Liver (tissue), 10 donors: ENCODE measurements at places on chromosomes 1 and 21. TPM values are rescaled to one million over a fixed set of nuclear protein-coding genes. Genes with fewer than 3 reads are reported as not detected.

DNA sequence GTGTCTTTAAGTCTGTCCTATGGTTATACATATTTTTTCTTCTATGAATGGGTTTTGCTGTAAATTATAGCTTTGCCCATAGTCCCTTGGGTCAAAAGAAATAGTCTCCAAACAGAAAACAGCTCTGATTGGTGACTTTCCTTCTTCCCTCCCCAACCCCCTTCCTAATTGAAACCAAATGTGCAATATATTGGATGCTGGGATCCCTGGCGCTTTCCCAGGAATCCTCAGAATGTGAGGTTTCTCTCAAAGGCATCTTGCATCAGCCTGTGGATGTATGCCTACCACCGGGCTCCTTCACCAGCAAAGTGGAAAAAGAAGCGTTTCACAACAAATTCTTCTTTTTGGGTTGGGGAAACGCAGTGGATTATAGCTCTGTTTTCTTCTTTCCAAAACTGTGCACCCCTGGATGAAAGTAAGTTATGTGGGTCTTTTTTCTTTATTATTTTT is at the start of gene DDR2:
Gene DDR2 (plus strand): TSS at position 248 of the 450 bp plus-strand sequence. CDS start 86,600 bp downstream, outside the sequence.
- DNase-seq = no peak

DNA sequence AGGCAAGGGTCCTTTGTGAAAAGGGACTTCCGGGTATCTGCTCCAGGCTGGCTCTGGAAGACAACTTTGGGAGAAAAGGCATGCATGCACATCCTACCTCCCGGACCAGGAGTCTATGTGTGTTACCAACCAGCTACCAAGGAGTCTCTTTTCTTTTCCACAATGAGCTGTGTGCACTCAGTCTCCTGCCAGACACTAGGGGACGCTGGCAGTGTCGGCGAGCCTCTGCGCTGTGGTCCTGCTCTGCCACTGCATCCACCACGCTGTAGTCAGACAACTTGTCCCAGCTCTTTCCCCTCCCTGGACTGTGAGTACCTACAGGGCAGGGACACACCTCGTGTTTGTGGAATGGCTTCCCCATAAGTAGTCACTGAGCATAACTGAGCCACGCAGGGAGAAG is 5.1 kb upstream of the SSR2 start:
- peak; percentile 45 for DNase-seq

DNA sequence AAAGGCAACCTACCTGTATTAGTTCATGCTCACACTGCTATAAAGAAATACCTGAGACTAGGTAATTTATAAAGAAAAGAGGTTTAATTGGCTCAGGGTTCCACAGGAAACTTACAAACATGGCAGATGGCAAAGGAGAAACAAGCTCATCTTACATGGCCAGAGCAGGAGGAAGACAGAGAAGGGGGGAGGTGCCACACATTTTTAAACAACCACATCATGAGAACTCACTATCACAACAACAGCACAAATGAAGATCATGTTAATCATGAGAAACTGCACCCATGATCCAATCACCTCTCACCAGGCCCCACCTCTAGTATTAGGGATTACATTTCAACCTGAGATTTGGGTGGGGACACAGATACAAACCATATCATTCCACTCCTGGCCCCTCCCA is 90.6 kb upstream of the KCTD3 start:
- no peak for DNase-seq

- no peak for DNase-seq
Observed at GRCh38 chr1:59673573-59674450, 140.9 kb upstream of the HOOK1 start.

The CASQ2 gene
- total RNA-seq = 1.1 TPM

GRCh38 chr21:32834211-32834915 is 62.8 kb upstream of the PAXBP1 start:
- no peak for DNase-seq

The HNRNPCL2 gene
- not detected for total RNA-seq

The SPATA17 gene
- total RNA-seq = 0.08 TPM

- peak; percentile 37 for DNase-seq
Observed at GRCh38 chr1:202811296-202812175, 782 bp downstream of the PCAT6 start.

DNA sequence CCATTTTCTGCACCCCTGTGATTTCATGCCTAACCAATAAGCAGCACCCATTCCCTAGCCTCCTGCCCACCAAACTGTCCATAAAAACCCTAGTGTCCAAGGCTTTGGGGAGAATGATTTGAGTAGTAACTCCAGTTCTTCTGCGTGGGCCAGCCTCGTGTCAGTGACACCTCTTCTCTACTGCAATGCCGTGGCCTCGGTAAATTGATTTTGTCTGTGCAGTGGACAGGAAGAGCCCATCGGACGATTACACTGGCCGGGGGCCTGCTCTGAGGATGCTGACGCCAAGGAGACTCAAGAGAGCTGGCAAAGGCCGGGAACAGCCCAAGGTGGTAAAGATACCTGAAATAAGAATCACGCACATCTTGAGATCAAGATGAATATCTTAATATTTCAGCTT is 29.3 kb downstream of the RSPH1 start:
- no peak for DNase-seq

The MROH9 gene
- not detected for total RNA-seq

DNA sequence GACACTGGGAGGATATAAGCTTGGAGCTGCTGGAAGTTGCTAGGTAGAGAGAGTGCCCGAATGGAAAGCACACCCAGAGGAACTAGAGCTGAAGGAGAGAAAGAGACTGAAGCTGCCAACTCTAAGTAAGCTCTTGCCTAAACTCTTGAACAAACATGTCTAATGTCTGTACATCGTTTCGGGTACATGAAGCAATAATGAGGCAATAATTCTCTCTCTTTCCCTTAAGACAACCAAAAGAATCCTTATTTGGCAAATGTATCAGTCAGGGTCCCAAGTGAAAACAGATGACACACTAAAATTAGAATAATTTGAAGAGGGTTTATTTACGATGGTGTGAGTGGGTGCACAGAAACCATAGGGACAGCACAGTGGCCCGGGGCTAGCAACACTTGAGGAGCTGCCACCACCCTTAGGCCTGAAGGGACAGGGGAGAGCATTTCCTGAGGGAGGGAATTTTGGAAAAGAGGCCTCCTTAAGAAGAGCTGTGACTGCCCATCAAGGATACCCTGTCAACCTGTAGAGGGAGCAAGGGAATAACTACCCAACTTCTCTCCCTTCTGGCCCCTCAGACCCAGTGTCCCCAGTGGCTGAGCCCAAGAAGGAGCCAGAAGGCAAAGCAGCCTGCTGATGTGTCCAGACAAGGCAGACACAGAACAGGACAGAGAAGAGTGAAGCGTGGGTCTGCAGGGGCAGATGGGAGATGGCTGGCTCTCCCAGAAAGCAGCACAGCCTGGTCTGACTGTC is 36.1 kb upstream of the KHDRBS1 start:
- no peak for DNase-seq

The NGF gene
- total RNA-seq = 1.0 TPM

The CLDN17 gene
- not detected for total RNA-seq

DNA sequence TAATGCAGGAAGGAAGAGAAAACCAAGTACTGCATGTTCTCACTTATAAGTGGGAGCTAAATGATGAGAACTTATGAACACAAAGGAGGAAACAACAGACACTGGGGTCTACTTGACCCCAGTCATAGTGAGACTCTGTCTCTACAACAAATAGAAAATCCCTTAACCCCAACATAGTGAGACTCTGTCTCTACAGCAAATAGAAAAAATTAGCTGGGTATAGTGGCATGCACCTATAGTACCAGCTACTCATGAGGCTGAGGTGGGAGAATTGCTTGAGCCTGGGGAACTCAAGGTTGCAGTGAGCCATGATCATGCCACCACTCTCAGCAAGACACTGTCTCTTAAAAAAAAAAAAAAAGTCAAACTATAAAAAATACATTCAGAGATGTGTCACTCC is 42.7 kb downstream of the GIPC2 start:
- no peak for DNase-seq

The TNFRSF8 gene
- total RNA-seq = 0.08 TPM

- no peak for DNase-seq
Observed at GRCh38 chr1:14240265-14240664, 358.2 kb upstream of the KAZN start.

- no peak for DNase-seq
Observed at GRCh38 chr1:197183195-197183748, 36.8 kb upstream of the ASPM start.

The TM2D1 gene
- total RNA-seq = 33.4 TPM

GRCh38 chr1:232705815-232706575 is 76.1 kb upstream of the SIPA1L2 start:
- no peak for DNase-seq

DNA sequence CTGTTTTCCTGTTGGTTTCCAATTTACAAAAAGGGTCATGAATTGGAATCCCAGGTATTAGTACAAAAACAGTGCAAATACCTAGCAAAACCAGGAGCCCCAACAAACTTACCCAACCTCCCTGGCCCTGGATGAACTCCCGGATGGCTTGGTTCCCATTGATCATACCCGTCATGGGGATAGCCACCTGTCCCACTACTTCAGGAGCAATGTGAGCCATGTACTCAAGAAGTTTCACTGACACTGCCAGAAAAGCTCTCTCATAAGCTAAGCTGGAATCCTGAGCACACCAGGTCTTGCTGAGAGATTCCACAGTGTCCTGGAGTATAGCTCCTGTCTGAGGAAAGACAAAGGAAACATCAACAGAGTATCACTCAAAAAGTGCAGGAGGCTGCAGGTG is 5.7 kb downstream of the BCL2L15 start:
- no peak for DNase-seq

- DNase-seq = no peak
Observed at GRCh38 chr1:198913667-198914066, 274.8 kb downstream of the PTPRC start.

- DNase-seq = no peak
Observed at GRCh38 chr1:206557636-206558473, 50.5 kb downstream of the RASSF5 start.

The KMO gene
- total RNA-seq = 24.7 TPM

The OR2T2 gene
- total RNA-seq = not detected

DNA sequence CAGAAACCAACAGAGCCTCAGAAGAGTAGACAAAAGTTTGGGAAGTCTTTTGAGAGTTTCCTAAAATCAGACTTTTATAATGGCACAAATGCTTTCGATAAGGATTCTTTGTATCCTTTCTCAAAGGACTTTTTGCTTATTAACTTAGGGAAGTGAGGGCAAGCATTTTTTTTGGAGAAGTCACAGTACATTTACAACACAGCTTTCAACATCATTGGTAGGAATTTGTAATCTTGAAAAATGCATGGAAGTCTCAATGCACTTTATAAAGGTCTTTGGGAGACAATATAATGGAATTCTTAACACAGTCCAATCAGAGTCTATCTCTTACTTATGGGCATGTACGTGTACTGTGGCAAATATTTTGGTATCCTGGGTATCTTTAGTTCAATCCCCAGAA is 325.8 kb upstream of the NR5A2 start:
- no peak for DNase-seq

DNA sequence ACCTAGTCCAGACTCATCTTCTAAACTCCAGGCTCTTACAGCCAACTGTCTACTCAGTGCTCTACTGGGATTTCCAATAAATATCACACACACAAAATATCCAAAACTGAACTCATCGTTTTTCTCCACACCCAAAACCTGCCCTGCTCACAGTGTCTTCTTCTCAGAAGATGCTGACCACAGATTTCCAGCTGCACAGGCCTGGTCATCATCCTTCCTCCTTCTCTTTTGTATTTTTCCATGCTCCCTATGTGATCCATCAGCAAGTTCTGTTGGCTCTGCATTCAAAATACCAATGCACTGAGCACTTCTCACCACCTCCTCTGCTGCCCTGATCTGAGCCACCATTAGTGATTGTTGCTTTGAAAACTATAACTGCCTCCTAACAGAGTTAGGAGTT is 159.5 kb upstream of the KAZN start:
- no peak for DNase-seq

The RNASEL gene
- 3.3 TPM for total RNA-seq

GRCh38 chr1:39625462-39626273 is 13.8 kb downstream of the HEYL start:
- no peak for DNase-seq

DNA sequence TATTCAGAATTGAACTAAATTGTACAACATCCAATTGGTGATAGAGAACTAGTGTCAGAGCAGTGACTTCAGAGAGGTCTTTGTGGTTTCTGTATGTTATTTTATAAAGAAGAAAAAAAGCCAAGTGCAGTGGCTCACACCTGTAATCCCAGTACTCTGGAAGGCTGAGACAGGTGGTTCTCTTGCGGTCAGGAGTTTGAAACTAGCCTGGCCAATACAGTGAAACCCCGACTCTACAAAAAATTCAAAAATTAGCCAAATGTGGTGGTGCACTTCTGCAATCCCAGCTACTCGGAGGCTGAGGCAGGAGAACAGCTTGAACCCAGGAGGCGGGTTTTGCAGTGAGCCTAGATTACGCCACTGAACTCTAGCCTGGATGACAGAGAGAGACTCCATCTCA is 90.7 kb downstream of the ASH1L start:
- DNase-seq = no peak

GRCh38 chr1:202680586-202681352 is 29.5 kb downstream of the SYT2 start:
- no peak for DNase-seq
